ENCODE measurements at places on chromosomes 1 and 21.

GRCh38 chr1:209377995-209378394, 205.5 kb upstream of the CAMK1G start:
- no peak for DNase-seq

DNA sequence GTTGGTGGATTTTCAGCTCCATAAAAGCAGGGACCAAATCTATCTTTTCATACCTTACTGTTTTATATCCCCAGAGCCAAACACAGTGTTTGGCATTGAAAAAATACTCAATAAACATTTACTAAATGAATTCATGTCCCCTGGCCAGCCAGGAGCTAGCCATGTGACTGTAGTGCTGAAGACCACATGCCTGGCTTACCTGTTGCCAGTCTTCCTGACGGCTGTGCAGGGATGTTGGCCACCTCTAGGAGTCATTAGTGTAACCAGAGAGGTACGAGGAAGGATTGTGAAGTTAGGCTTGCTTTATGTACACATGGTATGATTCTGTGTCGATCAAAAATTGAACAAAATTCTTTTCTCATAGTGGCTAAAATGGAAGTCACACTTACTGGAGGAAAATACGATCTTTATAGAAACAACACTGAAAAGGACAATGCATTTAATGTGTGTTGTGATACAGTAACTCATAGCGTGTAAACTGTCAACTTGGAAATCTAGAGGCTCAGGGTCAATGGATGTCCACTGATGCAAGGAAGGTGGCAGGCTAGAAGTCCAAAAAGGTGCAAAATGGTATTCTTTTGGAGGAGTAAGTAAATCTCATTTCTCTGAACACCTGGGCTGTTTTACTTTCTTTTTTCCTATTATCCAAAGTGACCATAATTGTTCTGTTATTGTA, 60.9 kb downstream of the FGGY start:
- no peak for DNase-seq

- no peak for DNase-seq
Observed at GRCh38 chr1:108780937-108781574, 34.6 kb downstream of the STXBP3 start.

GRCh38 chr1:109733236-109733870, 7.5 kb downstream of the GSTM3 start:
- DNase-seq, result no peak

DNA sequence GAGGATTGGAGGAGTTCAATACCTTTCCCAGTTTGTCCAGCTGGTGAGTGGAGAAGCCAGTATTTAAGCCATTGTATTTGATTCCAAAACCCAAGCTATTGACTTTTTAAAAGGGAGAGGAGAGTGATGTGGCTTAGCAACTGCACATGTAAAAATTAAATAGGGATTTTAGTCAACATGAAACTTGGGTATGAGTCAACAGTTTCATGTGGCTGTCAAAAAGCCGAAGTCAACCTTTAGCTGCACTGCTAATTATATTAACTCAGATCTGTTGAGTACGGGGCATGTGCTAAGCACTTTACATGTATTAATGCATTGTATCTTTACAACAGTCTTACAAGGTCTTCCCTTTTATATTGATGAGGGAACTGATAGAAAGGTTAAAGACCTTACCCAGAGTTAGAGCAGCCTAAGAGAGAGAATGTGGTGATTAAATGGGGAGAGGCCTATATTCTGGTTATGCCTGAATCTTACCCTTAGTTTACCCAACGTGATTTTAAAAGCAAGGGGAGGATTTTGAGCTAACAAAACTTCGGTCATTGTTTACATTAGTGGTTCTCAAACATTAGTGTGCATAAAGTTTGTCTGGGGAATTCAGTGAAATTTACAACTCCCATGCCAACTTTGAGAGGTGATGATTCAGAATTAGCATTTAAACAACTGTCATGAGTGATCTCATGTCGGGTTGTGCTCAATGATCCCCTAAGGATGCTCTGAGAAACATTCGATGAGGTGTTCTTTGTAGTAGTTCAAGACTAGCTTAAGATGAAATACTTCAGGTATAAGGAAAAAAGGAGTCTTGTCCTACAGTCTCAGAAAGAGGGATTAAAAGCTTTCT, 6.9 kb upstream of the SLC35F3 start:
- DNase-seq, result no peak

DNA sequence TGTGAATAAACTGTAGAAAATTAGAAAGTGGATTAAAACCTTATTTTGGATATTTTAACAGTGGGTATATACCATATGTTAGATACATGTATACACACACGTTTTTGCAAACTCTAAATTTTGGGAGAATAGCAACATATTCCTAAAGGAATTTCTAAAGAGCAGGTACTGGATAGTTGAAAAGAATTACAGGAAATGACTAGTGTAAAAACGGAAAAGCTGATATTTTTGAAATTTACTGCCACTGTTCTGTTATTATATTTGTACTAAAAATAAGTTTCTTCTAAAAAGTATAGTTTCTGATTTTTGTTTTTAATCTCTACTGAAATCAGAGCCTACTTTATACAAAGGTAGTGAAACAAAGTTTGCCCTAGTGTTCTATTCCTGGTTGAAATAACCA, 114.1 kb downstream of the HS2ST1 start:
- DNase-seq, result no peak

Data from stimulated activated CD4-positive, alpha-beta T cell treated with anti-CD3 and anti-CD28 coated beads, Interleukin-1b, Interleukin-23, amount 100 ng/mL, for 24 hours (primary cell).